GM23248 (cell line): ENCODE measurements at places on chromosomes 1 and 21. TPM values are rescaled to one million over a fixed set of nuclear protein-coding genes. Genes with fewer than 3 reads are reported as not detected.

DNA sequence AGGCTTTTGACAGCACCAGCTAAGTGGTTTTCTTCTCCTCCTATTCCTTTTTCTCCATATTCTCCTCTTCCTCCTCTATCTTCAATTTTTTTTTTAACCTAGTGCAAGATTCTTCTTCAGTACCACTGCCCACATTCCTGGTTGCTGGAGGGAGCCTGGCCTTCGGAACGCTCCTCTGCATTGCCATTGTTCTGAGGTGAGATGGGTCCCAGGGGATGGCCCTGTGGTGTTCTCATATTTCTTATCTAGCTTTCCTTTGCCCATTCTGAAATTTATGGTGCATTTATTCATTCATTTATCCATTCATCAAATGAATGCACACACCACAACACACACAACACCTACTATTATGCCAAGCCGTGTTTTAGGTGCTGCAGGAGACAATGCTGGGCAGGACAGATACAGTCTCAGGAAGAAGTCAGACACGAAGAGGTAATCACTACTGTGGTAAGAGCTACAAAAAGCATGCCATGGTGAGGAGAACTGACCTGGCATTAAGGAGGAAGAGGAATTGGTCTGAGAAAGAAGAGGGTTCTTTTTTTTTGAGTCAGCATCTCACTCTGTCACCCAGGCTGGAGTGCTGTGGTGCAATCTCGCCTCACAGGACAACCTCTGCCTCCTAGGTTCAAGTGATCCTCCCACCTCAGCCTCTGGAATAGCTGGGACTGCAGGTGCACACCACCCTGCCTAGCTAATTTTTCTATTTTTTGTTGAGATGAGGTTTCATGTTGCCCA, 47.5 kb upstream of the TDRD10 start:
- no peak for DNase-seq

GRCh38 chr1:244730153-244730933, 77.4 kb downstream of the DESI2 start:
- DNase-seq, result peak; percentile 68

DNA sequence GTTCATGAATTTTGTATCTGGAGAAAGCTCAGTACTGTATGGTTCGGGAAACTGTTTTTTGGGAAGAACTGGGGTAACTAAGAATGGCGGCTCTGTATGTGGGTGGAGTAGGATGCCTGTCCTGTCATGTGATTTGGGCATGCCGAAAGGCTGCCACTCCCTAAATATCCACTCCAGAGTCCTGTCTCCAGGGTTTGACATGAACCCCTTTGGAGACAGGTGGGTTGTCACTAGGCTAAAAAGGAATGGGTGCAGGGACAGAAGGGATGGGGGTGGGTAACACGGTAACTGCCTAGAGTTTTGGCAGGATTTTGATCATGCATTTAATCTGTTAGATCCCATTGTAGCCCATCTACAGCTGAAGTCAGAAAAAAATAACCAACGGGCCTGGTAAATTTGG, 150.1 kb downstream of the KCNJ6 start:
- no peak for DNase-seq

GRCh38 chr1:54403808-54404261, 2.4 kb downstream of the SSBP3 start:
- DNase-seq, result peak; percentile 77

- peak; percentile 77 for DNase-seq
Measured at GRCh38 chr1:43238085-43238484, 31.7 kb upstream of the TMEM125 start.

The NBPF4 gene
- not detected in 2 replicates for total RNA-seq

GRCh38 chr1:108051631-108052377, 86.8 kb upstream of the VAV3 start:
- DNase-seq, result no peak

- DNase-seq, result no peak
Measured at GRCh38 chr21:32483293-32483595, 70.7 kb downstream of the EVA1C start.

GRCh38 chr1:165137551-165138316, 218.8 kb downstream of the LMX1A start:
- no peak for DNase-seq

- no peak for DNase-seq
Measured at GRCh38 chr1:10532362-10532761, 57.6 kb downstream of the PEX14 start.

- no peak for DNase-seq
Measured at GRCh38 chr1:231172411-231172810, 10.6 kb downstream of the TRIM67 start.
